ENCODE measurements at places on chromosomes 6 and 20.

GRCh38 chr20:6560978-6561377, 206.5 kb upstream of the BMP2 start:
- DNase-seq: no peak

- DNase-seq: no peak
These were observed 17.8 kb downstream of the ME1 start for GRCh38 chr6:83413068-83413467.

DNA sequence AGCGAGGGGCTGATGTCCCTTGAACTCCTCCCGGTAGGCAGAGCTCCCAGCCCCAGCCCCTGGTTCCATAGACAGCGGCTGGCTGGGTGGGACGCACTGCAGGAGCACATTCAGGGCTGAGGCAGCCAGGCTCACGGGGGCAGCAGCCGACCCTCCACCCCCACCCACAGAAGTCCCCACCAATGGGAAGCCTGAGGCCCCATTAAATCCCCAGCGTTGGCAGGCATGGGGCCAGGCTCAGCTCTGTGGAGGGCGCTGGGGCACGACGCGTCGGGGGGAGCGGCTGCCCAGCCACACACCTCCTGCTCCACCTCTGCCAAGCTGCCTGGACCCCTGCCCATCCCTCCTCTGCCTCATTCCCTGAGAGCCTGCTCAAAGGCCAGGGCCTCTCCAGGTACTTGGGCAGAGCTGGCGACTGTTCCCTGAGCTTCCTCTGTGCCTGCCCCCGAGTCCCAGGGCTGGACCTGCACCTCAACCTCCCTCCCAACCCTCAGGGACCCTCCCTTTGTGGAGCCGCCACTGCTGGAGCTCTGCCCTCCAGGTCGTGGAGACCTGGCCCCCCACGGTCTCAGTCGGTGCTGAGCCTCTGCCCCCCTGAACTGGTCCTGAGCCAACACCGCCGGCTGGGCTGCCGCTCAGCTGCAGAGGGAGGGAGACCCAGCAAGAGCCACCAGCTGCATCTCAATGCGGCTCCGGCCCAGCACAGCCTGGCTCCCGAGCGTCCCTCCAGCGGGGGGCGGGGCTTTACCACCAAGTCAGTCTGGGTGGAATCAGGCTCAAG, 9.1 kb downstream of the CHRNA4 start:
- no peak for DNase-seq

- DNase-seq: no peak
These were observed 177.9 kb downstream of the COL9A1 start for GRCh38 chr6:70124882-70125545.

DNA sequence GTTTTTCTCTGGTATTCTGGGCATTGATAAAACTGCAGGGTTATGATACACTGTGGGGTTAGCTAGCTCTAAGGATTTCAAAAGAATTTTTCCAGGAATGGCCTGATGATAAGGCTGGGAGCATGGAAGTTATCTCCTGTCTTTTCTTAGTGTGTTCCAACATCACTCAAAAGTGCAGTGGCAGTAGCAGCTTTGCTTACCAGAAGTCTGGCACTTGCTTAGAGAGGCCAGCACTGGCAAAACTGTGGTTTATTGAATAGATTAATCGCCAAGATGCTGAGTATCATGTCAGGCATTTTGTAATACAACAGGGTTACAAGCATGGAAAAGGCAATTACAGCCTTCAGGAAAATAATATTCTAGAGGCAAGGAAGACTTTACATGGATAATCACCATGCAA, 719.5 kb upstream of the GJE1 start:
- DNase-seq: no peak

DNA sequence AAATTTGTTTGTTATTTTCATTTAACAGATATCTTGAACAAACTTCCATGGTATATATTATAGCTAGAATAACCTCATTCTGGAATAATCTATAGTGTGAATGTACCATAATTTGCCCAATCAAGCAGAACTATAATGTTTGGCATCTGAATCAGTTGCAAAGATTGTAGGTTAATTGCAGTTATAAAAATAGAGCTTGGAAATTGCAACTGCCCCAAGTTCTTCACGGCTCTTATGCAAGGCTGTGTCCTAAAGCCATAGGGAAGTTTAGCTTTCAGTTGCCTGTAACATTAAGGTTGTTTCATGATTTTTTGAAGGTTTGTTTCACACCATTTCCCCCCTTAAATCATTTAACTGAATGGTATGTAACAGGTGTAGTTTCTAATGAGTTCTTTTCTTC, 19.4 kb downstream of the NQO2 start:
- DNase-seq: no peak

DNA sequence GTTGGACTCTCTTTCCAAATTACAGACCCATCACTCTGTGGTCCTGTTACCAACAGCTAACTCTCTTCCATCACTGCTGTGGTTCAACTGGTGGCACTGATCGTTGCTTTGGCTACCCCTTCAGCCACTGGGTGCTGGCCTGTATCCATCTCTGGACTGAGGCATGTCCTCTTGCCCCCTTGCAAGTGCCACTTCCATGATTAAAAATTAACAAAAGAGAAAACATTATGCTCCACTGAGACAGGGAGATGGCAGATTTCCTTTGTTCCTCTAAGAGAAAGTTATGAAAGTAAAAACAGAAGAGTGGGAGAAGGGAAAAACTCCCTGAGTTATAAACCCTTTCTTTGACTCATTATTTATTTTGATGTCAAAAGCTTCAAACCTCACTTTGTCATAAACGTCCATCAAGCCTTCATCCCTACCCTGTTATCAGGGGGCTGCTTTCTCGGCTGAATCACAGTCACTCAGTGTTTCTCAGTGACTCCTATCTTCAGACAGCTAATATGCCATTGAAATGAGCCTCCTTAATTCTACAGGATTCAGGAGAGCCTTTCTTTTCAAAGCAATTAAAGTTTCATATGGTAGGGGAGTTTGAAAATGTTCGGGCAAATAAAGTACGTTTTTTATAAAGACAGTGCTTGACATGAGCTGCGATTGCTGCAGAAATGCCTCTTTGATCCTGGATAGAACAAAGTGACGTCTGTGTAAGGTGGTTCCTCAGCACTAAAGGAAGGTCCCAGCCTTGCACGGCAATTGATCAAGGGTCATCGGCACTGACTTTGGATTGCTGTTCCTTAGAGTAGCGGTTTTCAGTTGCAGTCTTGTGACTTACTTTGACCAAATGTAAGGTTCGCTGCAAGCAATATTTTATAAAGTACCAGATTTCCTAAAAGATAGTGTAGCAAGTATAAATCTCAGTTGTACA, 49.9 kb upstream of the PBOV1 start:
- DNase-seq: no peak

GRCh38 chr20:32518593-32519380, 66.3 kb downstream of the NOL4L start:
- DNase-seq: no peak

DNA sequence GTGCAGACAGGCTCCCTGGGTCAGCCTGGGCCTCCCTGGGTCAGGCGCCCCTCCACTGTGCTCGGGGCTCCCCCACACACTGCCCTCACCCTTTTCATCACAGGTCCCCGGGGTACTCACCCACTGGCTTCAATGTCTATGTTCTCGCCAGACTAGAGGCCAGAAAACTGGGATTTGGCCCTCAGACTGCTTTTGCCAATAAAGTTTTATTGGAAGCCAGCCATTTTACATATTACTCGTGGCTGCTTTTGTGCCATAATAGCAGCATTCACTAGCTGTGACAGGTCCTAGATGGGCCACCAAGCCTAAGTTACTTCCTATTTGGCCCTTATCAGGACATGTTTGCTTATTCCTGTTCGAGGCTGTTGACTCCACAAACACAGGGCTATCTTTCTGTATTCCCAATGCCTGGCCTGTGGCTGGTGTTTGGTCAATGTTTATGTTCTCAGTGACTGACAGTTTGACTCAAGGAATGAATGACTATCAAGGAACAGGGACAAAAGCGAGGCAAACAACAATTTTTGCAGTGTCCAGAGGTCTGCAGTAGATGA, 525.1 kb upstream of the AGPAT4 start:
- no peak for DNase-seq

DNA sequence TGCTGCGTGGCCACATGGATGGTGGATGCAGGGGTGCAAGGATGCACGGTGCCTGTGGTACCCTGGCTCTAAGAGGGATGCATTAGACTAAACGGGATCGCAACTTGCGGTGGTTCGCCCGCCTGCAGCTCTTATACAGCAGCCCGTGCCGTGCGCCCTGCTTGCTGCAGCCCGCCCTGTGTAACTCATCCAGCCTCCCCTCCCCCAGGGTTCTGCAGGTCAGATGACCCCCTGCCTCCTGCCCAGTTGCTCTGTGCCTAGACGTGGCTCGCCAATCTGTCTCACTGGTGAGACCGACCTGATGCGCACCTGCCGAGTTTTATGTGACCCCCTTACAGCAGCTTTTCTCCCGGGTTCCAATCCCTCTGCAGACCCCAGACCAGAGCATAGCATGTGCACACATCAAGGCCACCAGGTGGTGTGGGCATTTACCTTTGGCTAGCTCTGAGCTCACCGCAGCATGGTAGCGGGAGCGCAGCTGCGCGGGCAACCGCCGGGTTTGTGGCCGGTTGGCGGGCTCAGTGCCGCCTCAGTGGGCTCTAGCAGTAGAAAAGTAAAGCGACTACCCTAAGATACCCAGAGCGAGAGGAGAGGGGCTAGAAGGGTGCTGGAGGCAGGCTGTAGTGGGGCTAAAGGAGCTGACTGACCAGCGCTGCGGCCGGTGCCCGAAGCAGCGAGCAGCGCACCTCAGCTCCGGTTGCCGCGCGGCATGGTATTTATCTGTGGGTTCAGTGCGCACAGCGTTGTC, 693 bp upstream of the GNAS-AS1 start:
- DNase-seq: no peak

DNA sequence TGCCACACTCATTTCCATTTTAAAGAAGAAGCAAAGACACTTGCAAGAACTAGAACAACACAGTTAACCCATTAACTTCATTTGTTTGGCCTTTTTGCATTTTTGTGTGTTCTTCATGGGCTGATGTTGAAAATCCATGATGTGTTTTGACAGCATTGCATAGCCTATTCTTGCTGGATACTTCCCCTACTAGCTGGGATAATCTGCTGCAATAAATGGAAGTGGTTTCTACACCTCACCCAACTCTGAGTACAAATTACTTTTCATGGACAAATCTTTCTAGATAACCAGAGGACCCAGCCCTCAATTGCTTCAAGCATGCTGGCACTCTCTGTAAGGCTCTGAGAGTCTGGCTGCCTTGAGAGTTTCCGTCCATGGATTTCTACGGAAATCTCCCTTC, 26.5 kb downstream of the CST9L start:
- no peak for DNase-seq

GRCh38 chr6:143225929-143226328, 165.2 kb downstream of the AIG1 start:
- DNase-seq: no peak

DNA sequence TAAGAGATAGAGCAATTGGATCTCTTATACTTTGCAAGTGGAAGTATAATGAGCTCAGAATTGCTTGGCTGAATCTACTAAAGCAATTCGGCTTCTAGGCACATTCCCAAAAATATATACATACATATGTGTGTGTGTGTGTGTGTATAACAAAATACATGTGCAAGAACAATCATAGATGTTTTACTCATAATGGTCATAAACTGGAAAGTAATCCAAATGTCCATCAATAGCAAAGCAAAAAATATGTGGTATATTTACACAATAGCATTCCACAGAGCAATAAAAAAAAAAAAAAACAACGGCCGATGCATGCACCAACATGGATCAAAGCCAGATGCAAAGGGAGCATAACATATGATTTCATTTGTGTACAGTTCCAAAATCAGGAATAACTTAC, 707.9 kb downstream of the RFPL4B start:
- DNase-seq: no peak

- DNase-seq: no peak
These were observed 6.5 kb upstream of the TMEM74B start for GRCh38 chr20:1191299-1191698.

Data from T follicular helper cell (primary cell).